Germinal center (tissue), 1 donor: ENCODE measurements at places on chromosomes 5 and 9.

- DNase-seq = no peak
These were observed 252.2 kb downstream of the ELAVL2 start for GRCh38 chr9:23573800-23574199.

DNA sequence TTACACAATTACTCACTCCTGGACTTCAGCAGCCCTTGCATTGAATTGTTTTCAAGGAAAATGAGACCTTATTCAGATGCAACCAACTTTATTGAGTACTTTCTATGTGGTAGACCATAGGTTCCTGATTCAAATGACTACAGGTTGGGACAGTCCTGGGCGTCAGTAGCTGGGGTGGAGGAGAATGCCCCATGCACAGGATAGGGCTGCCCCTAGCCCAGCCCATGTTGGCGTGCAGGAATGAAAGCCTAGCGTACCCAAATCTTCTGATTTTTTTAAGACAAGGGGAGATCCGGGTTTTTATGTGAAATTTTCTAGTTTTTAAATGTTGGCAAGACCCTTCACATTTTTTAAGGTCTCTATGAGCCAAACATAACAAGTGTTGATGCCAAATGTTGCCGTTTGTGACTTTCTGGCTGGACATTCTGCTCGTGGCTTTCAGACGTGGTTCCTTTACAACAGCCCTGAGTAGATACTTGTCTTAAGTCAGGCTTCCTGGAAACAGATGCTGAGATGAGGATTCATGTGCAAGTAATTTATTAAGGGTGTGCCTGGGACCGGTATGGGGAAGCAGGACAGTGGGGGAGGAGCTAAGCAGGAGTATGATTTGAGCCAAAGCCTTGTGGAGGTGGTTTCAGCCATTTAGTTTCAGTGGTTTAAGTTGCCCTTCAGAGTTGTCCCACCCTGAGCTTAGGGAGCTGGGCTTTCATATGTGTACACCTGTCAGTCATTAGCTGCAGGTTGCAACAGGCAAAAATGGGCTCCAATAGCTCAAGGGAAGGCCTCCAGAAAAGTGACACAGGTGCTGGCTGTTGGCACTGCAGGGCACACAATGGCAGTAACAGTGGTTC, 154.1 kb downstream of the NTRK2 start:
- no peak for DNase-seq

GRCh38 chr5:143059976-143060765, 290.0 kb downstream of the ARHGAP26 start:
- no peak for DNase-seq

- DNase-seq = peak; percentile 66
These were observed 593.9 kb upstream of the GRAMD2B start for GRCh38 chr5:125829349-125829748.

GRCh38 chr9:90127923-90128322, 514.7 kb downstream of the DIRAS2 start:
- no peak for DNase-seq

- peak; percentile 37 for DNase-seq
These were observed 17.1 kb downstream of the KCTD16 start for GRCh38 chr5:144187699-144188294.

DNA sequence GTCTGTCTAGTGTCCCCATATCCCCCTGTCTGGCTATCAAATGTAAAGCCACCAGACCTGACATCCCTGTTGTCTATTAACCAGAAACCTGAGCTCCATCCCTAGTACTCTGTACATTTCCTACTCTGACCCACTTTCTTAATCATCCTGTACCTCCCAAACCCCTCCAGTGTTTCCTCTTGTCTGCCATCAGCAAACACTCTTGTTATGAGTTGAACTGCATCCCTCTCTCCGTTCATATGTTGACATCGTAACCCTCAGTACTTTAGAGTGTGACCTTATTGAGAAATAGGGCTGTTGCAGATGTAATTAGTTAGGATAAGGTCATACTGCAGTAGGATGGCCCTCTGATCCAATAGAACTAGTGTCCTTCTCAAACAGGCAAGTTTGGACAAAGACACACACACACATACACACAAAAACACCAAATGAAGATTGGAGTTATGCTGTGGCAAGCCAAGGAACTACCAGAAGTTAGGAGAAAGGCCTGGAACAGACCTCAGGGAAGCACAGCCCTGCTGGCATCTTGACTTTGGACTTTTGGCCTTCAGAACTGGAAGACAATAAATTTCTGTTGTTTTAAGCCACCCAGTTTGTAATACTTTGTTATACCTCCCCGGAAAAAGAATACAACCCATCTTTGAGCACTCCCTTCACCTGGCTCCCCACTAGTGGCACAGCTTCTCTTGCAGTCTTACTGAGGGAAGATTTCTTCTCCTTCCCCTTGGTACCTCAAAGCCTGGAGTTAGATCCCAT, 180.0 kb upstream of the PTGER4 start:
- no peak for DNase-seq

DNA sequence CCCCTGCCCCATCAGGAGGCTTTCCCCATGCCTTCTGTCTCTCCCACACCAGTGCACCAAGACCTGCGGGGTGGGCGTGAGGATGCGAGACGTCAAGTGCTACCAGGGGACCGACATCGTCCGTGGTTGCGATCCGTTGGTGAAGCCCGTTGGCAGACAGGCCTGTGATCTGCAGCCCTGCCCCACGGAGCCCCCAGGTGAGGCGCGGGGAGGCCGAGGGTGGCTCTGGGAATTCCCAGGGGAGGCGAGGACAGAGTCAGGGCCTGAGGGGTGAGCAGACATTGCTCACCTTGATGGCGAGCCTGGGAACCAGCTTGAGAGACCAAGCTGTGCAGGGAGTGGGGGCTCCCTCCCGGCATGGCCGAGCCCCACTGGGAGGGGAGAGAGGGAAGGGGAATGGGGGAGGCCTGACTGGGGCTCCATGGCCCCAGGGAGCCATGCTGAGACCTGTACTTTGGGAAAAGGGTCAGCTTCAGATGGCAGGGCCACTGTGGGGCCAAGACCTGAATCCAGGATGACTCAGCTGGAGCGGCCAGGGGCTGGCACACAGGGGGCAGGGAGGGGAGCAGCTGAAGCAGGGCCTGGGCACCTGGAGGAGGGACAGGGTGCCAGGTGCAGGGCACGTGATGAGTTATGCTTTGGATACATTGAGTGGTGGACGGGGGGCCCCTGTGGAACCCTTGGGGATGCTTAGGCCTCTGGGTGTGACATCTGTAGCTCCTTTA, 35.2 kb downstream of the FAM163B start:
- DNase-seq = no peak

DNA sequence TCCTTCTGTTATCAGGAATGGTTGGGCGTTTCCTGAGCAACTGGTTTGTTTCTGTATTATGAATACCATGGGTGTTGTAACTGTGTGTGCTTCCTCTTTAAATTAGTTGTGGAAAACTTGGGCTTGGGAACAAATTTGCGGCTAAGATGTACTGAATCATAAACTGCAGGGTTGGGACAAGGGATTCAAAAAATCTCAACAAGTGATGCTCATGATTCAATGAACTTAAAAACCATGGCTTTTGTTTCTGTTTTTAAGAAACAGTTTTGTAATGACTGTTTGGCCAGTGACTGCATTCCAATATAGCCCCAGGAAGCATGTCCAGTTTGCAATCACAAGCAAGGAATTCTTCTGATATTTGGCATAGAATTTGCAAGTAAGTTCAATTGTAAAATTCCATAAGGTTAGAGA, 657.5 kb upstream of the WWC1 start:
- DNase-seq = no peak

- DNase-seq = no peak
These were observed 14.0 kb upstream of the CREBRF start for GRCh38 chr5:173041881-173042762.

- no peak for DNase-seq
These were observed 16.9 kb upstream of the SNCAIP start for GRCh38 chr5:122295138-122295537.

- DNase-seq = no peak
These were observed 13.3 kb downstream of the FOXE1 start for GRCh38 chr9:97866300-97866699.

DNA sequence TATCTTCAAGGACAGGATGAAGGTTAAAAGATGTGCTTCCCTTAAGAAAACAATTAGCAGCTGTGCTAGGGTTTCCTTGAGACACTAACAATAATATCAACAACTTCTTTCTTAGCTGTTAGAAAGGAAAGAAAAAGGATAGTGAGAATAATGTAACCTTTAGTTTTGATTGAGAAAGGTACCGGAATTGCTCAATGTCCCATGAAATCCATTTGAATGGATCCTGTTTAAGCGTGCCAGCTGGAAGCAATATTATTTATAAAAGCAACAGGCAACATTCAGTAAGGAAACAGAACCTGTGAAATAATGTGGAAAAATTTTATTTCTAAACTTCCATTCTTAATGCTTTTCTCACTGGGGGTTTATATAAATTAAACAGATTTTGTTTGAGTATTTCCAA, 120.9 kb downstream of the CCDC192 start:
- no peak for DNase-seq

DNA sequence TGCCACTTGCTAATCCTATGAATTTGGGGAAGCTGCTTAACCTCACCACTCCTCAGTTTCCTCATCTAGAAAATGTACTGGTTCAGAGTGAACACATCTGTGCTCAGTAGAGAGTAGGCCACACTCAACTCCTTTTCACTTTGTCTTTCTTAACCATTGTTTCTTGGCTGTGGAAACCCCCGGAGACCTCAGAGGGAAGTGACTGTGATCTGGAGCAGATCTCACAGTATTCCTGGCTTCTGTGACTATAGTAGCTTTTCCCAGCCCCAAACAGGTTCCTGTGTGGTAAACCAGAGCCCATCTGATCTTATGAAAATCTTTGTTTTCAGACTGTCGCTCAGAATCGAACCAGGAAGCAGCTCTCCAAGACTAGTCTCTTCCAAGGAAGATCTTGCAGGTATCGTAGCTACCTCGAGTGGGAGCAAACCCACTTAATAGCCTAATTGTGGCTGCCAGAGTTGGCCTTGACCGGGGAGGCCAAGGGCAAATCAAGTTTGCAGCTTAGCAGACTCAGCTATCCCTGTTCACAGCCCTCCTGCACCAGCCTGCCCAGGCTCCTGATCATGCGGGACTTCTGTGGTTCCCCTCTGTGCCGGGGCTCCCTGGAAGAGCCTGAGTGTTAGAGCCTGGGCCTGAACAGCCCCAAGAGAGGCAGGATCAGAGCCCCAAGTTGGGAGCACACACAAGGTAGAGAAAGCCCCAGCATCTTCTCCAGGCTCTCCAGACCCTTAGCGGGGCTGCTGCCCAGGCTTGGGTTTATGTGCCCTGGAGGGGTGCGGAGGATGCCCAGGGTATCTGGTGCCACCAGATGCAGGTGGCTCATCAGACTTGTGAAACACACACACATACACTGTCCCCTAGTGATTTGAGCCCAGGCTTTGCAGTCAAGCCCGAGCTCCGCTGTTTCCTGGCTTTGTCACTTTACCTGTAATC, 52.2 kb upstream of the ANGPTL2 start:
- no peak for DNase-seq

DNA sequence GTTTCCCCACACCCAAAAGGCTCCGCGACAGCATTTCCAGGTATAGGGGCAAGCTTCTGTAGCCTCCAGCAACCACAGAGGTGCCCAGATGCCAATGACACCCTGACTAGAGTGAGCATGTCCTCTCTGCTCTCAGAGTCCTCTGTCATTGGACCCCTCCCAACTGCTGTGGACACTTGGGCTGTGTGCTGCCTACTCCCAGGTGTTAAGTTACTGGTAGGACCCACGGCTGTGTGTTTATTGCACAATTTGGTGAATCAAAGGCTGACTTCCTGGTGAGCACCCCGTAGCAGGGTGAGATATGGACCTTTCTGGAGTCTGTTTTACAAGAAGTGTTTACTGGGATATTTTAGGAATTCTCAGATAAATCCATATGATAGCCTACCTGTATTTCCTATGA, 36.0 kb downstream of the SH3GL2 start:
- no peak for DNase-seq

DNA sequence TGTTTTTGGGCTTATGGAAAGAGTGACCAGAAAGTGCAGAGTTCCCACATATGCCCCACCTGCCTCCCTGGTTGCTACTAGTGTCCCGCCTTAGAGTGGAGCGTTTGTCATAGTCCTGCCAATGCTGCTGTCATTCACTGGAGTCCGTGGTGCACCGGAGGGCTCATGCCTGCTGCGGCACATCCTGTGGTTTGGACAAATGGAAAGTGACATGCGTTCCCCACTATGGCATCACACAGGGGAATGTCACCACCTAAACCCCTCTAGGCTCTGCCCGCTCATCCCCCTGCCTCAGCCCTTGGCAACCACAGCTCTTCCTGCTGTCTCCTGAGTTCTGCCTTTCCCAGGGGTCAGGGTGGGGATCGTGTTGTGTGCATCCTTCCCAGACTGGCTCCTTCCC, 29.2 kb downstream of the IRX4 start:
- DNase-seq = no peak

GRCh38 chr9:20562051-20562450, 60.2 kb downstream of the MLLT3 start:
- no peak for DNase-seq

GRCh38 chr9:70113403-70114022, 69.9 kb downstream of the MAMDC2 start:
- peak; percentile 50 for DNase-seq

DNA sequence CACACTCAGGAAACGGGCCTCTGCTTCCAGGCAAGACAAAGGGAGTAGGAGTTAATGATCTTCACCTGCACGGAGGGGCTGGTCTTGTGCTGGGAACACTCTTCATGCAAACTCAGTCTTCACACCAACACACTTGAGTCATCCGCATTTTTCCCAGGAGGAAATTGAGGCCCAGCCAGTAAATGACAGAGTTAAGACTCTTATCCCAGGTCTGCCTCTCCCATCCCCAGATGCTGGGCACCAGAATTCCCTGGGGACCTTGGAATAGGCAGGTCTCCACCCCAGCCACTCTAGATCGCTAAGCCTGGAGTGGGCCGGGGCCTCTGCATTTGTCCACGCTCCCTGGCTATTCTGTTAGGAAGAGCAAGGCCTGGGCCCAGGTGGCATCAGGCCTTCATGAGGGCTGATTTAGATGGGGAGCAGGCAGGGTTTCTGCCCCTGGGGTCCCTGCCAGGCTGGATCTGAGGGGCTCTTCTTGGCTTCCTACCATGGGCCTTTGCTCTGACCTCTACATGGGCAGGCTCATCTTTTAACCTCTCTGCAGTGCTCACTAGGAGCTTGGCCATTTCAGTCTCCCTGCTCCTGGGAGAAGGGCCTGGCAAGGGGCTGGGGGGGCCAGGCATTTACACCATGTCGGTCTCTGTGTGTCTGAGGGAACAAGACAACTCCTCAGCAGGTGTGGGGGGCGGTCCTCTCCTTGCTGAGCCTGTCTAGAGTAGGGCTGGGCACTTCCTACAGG, 77.3 kb downstream of the AMBP start:
- no peak for DNase-seq

DNA sequence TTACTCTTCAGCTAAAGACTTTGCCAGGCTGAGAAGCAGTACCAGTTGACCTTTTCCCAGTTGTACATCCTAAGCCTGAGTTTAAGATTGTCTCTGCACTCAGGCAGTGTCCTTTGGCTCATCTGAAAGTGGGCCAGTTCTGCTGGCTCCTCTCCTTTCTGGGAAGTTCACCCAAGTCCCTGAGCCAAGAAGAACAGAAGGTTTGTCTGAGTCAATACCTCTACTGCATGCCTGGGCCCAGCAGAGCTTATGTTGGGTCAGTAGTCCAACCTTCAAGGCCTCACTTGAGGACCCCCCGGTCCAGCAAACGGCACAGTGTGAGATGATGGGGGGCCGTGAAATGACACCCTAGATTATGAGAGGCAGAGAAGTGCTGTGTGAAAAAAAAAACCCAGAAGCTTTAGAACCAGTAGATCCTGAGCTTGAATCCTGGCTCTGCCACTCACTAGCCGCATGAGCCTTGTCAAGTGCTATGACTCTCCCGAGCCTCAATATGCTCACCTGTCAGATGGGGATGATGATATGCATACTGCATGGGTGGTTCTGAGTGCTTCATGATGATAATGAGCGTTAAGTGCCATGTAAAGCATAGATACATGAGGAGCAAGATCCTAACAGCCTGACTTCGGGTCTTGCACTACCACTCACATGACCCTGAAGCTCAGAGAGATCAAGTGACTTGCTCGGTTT, 156.0 kb downstream of the MACROH2A1 start:
- DNase-seq = no peak
